ENCODE measurements at places on chromosomes 3 and 15.

DNA sequence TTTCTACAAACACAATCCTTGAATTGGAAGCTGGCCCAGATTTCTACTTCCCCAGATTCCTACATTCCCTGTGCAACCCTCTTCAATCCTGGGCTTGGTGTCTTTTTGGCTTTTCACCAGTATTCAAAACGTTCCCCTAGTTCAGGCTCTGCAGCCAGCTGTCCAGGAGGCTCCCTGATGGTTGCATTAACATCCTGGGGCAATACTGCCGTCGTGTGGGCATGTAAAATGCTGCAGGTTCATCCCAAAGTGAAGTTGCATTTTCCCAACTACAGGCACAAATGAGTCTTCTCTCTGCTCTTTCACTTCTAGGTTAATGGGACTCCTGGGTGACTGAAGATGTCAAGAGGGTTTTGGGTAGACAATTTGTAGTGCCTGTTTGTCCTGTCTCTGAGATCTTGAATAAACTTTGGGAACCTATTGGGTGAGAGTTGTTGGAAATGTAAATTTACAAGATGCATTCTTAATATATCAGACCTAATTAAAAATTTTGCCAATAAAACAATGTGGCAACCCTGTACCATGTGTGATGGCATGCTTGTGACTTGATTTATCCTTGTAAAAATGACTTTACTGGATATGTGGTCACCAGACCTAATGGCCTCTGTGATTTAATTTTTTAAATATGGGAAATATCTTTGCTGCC lies 28.6 kb downstream of the SOX14 start:
- DNase-seq: peak; percentile 59

DNA sequence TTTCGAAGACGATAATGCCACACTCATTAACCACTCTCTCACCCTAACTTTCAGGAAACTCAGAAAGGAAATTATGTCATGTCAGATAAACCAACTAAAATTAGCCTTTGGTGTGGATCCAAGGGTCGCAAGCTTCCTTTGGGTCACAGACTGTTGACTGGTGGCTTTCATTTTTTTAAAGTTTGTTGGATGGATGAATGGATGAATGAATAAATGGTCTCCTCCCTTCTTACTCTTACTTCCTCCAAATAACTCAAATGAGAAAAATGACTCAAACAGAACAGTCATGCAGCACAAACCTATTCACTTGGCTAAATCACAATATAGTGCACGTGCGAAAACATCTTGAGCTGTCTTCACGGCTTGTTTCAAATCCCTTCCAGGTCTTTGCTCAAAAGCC lies 82.9 kb upstream of the HACD2 start:
- no peak for DNase-seq

GRCh38 chr3:64203216-64203615 lies 22.1 kb downstream of the PRICKLE2 start:
- DNase-seq: no peak

DNA sequence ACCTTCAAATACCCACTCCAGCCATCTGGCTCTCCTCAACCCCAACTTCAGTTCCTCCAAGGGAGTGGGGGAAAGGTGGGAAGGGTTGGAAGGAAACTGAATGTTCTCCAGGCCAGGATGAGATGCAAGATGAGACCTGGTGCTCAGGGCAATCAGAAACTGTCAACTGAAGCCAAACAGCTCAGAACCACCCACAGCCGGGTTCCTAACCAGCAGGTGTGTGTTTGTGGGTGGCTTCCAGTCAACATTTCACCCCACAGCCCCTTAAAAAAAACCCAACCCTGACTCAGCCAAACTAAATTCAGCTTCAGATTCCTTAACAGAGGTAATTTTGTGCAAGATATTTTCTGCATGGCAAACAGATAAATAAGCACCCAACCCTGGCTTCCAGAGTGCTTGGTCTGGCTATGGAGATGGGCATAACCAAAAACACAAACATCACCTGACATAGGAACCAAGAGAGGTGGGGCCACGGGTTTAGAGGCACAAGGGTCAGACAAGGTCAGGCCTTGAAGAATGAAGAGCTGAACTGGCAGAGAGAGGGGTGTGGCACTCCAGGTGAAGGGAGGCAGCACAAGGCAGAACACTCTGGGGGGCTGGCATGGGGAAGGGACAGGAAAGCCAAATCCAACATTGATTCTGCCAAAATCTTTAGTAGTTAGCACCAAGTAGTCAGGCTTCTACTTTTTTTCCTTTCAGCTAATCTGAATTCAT lies 34.7 kb downstream of the ZNF445 start:
- DNase-seq: no peak

DNA sequence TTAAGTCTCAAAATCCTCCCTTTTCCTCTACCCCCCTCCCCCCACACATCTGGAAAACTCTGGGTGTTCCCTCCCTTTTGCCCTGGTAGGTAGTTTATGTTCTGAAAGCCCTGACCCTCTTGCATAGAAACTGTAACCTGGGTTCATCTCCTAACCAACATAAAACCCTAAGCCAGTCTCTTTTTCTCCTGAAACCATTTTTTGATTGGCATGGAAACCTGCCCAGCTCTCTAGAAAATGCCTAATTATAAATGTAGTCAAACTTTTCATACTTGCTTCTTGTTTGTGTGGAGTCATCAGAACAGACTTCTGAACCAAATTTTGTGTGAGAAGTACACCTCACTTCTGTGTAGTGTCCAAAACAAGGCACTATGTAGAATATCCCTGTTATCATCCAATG lies 1264.4 kb downstream of the SI start:
- no peak for DNase-seq

- DNase-seq: no peak
Observed at GRCh38 chr3:85475346-85475745, 516.6 kb downstream of the CADM2 start.
